ENCODE measurements at places on chromosomes 7 and 10.

GRCh38 chr10:507908-508444, 181.5 kb downstream of the DIP2C start:
- no peak for DNase-seq

DNA sequence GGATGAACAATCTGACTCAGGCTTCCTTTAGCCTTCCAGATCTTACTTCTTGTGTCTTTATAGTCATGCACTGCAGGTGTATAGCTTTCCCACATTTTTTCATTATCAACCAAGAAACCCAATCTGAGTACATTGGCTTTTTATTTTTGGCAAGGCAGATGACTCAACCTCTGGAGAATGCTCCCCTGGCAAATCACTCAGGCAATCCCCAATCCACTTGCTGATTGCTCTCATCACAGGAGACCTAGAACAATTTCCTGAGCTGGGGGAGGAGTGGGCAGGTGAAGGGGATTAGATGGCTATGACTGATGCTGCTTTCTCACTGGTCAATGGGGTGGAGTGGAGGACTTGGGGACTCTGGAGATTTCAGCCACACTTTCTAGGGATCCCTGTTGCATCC, 134.4 kb downstream of the SLC16A9 start:
- no peak for DNase-seq

GRCh38 chr7:154910125-154910524, 92.8 kb downstream of the PAXIP1 start:
- DNase-seq: no peak

DNA sequence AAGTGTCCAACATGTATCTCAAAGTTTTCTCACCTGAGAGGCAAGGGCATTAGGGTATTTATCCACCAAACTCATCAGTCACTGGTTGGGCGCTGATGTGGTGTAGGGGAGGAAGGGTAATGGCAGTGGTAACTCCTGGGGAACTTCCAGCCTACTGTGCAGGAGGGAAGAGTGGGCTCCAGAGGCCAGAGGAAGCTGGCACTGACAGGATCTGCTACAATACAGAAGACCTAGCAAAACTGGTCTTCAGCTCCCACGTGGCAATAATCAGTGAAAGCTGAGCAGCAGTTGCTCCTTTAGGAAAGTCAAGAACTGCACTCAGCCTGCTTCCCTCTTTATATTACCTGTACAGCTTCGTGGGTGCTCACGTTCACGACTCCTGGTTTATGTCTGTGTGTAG, 17.2 kb upstream of the CAMK2G start:
- no peak for DNase-seq

DNA sequence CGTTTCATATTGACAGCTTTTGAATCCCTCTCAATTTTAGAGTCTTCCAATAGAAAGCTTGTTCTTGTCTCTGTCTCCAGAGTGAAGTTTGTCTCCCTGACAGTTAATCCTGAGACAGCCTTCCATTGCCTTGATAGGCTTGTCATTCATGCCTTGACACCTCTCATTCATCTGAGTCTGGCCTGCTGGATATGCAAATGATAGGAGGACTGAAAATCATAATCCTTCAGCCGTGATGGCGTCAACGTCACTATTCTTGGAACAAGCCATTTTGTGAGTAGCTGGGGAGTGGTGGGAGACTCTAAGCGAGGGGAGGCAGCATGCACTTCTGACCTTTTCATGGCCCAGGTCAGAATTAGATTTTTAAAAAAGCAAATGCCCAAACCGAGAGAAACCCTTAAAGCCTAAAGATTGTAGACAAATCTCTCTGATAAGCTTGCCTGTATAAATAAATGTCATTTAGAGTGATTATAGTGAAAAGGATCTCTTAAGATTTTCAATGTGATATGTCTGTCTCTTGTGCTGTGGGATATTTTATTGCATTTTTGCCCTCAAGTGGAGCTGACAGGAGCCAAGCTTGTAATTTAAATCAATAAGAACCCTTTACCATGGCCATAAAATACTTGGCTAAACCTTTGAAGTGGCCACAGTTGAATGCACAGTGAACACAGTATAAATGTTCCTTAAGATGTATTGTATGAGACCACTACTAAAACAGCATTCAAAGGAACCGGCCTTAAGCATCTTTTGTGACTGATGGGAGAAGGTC, 148.8 kb downstream of the SNX10 start:
- DNase-seq: no peak

DNA sequence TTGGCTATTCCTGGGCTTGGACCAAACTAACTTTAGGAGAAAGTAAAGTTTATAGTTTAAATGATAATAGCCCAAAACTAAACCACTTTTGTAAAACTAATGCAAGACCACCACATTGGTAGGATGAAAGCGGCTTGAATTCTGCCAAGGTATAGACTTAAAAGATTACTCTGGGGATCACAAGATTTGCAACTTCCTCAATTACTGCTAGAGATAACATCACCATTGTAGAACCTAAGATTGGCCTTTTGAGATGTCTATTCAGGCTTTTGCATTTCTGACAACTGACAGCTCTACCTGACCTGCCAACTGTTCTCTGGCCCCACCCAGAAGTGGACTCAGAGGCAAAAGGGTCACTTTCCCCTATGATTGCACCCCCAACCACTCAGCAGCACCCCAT, 162.4 kb downstream of the TNS3 start:
- no peak for DNase-seq

- DNase-seq: no peak
Observed at GRCh38 chr10:50438049-50438936, 185.5 kb downstream of the SGMS1 start.

DNA sequence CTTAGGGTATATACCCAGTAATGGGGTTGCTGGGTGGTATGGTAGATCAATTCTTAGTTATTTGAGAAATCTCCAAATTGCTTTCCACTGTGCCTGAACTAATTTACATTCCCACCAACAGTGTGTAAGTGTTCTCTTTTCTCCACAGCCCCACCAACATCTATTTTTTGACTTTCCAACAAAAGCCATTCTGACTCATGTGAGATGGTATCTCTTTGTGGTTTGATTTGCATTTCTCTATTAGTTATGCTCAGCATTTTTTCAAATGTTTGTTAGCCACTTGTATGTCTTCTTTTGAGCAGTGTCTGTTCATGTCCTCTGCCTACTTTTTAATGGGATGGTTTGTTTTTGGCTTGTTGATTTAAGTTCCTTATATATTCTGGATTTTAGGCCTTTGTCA, 66.4 kb downstream of the MGAM2 start:
- DNase-seq: no peak

GRCh38 chr7:146116521-146117222, at the start of gene CNTNAP2:
CNTNAP2 (plus strand) TSS chr7:146116801; CDS start chr7:146116877, 76 bp downstream.
- DNase-seq: no peak

GRCh38 chr10:86450806-86451603, 70.6 kb downstream of the WAPL start:
- no peak for DNase-seq

DNA sequence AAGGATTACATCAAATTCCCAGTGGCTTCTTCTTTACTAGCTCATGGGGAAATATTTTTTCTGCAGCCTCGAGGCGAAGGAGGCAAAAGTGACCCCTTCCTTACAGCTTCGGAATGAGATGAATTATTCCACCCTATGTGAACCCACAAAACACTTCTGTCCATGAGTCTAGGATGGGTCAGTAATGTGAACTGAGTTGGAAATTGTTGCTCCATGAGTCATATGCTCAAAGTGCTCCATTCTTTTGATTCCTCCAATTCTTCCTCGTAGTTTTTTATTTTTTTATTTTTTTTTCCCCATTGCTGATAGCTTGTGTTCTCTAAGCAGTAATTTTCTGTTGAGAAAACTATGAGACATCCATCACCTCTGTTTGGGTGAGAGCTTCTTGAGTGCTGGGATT, 31.7 kb upstream of the FAM204A start:
- peak; percentile 67 for DNase-seq

DNA sequence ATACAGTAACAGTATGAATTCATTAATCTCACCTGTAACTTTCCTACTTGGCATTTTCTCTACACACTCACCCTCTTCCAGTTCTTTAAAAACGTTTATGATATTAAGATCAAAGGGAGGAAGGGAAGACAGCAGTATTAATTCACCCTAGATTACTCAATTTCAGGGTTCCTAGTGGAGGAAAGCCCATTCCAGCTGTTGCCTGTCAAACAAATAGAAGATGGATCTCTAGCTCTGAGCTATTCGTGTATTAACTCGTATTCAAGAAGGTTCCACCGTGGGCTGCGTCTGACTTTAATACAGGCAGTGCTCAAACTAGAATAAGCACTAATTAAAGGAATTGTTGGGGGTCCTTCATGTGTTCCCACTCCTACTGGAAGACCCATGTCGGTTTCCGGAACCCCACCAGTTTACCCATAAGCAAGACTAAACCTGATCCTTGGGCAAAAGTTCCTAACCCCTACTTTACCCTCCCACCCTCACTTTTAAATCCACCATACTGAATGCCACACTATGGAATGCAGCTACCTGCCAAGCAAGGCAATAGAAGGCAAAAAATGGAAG, 2.1 kb downstream of the NANOS1 start:
- DNase-seq: no peak

- DNase-seq: no peak
Observed at GRCh38 chr10:46557319-46558121, 1.1 kb upstream of the GPRIN2 start.

GRCh38 chr7:99120916-99121315, 23.0 kb downstream of the SMURF1 start:
- no peak for DNase-seq

- no peak for DNase-seq
Observed at GRCh38 chr10:99979066-99979685, 30.6 kb downstream of the DNMBP start.

DNA sequence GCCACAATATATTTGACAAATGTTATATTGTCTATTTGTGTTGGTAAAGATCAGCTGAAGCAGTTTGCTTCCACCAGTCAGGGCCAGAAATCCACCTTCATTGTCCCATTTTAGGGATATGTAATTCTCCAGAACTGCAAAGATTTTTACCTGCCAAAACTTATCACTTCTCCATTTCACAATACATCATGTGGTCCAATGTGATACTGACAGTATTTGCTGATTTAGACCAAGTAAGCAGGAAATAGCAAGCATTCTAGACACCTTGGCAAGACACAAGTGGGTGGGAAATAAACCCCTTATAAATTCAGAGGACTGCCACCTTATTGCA, 18.5 kb upstream of the LIPA start:
- no peak for DNase-seq

DNA sequence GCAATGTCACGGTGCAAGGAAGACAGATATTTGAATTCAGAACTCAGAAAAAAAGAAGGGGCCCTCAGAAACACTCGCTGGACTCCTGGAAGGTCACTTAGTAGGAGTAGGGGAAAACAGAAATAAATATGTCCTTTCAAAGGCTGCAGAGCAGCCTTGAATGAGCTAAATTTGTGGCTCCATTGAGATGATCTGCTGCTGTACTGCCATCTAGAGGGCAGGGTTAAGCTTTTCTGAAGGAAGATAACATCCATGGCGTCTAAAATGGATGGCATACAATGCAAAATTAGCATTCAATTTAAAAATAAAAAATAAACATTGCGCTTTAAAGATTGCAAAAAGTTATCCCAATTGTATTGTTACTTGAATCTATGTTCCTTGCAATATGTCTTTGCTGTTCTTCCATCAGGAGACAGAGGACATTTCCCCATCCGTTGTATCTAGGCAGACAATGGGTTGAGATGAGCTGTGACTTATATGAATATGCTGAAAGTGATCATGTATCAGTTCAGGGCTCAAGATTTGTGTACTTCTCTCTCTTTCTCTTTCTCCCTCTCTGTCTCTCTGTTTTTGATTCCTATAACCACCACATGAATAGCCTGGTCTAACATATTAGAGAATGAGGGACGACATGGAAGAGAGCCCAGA, 642.2 kb downstream of the SH2D4B start:
- peak; percentile 1 for DNase-seq

GRCh38 chr10:69629897-69630650, at the start of gene FAM241B:
FAM241B (plus strand) TSS chr10:69630247; CDS start chr10:69631744, 1,497 bp downstream.
- DNase-seq: peak; percentile 45

GRCh38 chr10:86480571-86480970, 41.0 kb downstream of the WAPL start:
- DNase-seq: peak; percentile 8

DNA sequence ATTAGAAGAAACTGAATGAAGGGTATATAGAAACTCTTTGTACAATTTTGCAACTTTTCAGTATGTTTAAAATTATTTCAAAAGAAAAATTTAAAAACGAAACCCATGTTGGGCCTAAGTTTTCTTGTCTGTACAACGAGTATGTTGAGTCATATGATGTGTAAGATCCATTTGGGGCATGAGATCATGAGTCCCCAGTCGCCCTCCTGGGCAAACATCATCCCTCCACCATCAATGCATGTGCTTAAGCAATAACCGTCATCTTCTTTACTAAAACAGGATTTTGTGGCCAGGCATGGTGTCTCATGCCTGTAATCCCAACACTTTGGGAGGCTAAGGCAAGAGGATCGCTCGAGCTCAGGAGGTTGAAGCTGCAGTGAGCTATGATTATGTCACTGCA, 54.2 kb upstream of the CDCA7L start:
- DNase-seq: peak; percentile 30

DNA sequence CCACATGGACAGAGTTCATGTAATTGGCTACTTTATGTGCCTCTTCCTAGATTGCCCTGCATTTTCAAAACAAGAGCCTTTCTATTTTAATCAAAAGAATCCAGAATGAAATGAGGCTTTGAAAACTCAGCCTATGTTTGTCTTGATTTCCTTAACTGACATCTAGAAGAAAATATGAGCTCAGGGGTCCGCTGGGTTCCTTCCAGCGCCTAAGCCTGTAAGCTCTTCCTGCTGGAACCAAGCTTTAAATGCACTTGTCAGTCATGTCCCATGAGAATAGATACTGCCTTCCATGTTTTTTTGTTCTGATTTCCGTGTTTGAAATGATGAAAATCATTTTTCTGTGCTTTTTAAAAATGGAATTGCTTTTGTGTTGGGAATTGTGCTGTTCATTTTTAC, 74.2 kb downstream of the EGFR start:
- no peak for DNase-seq

DNA sequence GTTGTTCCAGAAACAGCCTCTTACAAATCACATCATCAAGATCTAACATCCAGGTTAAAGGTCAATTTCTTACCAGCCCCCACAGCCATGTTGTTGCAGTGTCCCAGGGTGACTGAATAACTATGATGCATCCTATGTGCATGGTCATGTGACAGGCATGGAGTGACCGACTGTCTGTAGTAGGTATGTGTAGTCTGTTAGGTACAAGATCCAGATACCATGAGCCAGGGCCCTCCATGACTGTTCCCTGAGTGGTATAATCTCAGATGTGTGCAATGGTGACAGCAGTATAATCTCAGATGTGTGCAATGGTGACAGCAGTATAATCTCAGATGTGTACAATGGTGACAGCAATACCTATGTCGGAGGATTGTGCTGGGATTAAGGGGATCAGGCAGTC, 8.8 kb downstream of the CDHR3 start:
- no peak for DNase-seq

DNA sequence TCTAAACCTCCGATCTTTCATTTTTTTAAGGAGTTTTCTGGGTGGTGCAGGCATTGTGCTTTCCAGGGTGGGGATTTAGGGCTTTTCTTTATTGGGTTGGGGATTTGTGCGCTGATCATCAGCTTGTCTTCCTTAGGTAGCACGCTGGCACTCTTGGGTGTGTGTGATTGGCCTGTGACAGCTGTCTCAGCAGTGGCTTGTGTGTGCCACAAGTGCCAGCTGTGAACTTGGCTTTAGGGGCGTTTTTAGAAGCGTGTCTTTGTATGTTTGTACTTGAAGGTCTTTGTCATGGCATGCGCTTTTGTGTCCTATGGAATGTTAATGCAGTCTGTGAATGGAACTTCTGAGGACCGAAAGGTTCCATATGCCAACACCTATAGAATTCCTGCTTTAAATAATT, 788 bp downstream of the AKAP9 start:
- no peak for DNase-seq

- DNase-seq: no peak
Observed at GRCh38 chr7:50471970-50472369, 21.8 kb upstream of the FIGNL1 start.
